GM10248 (cell line): ENCODE measurements at places on chromosomes 2 and 18.

- DNase-seq: no peak
These were observed 257.3 kb upstream of the RASGRP3 start for GRCh38 chr2:33219114-33219513.

DNA sequence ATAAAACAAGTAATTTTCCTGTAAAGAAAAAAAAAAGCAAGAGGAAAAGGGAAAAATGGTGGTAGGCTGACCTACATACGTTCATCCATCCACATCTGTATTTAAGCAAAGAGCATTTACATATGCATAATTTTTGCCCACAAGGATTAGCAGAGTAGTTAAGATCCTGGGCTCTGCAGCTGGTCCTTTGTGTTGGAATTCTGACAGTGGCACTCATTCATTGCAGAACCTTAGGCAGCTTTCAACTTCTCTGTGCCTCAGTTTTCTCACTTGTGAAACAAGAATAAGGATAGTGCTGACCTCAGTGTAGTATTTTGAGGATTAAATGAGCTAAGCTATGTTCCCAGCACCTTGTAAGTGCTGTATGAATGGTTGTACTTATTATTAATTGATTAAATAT, 211.3 kb downstream of the ARL4C start:
- DNase-seq: no peak

GRCh38 chr2:36277146-36277808, 78.3 kb upstream of the CRIM1 start:
- no peak for DNase-seq

DNA sequence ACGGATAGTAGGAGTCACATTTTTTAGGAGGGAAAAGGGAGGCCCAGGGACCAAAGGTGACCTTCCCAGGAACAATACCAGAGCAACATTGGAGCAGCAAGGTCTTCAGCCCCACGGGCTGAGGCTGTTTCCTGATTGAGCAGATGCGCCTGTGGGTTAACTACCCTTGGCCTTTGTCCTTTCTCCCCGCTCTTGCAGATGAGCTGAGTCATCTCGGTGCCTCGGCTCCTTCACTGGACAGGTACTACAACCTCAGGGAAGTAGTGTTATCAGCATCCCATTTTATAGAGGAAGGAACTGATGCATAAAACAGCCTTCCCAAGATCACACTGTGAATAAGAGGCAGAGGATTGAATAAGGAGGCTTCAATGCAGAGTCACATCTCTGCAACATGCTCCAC, 43.5 kb downstream of the DHRS9 start:
- no peak for DNase-seq

DNA sequence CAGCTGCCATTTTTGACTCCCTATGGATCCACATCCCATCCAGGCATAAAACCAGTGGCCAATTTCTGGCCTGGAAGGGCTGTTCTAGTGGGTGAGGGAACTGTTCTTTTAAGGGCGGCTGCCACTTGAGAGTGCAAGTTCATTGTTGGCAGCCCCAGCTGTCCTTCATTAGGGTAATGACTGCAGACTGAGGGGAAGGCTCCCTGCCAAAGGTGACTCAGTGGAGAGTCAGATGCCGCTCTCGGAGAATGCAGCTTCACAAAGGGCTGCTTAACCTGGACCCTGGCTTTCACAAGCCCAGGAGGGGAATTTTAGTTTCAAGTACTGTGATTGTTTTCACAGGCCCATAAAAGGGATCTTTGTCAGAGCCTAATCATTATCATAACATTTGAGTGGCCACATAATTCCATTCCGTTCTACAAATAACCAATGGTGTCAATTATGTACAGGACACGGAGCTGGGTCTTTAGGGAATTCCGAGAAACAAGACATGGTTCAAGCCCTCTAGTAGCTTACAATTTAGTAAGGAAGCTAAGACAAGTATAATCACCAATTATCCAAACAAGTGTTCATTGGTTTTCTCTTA, 235.7 kb downstream of the CDCA7 start:
- DNase-seq: no peak

DNA sequence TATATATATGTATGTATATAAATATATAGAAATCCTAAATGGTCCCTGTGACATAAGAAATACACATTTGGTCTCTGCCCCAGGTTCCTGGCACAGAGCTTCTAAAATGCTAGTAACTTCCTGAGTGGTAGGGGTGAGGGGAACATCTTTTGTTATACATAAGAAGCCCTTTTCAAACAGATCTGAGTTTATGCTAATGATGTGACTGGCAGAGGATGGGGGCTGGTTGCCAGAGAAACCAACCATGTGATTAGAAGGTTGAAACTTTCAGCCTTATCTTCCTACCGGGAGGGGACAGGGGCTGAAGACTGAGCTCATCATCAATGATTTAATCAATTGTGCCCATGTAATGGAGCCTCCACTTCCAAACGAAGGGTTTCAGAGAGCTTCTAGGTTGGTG, 16.3 kb downstream of the MFSD2B start:
- no peak for DNase-seq

- DNase-seq: no peak
These were observed 22.0 kb downstream of the STARD6 start for GRCh38 chr18:54335638-54336173.

GRCh38 chr2:41724465-41724864, 323.4 kb upstream of the PKDCC start:
- DNase-seq: no peak

DNA sequence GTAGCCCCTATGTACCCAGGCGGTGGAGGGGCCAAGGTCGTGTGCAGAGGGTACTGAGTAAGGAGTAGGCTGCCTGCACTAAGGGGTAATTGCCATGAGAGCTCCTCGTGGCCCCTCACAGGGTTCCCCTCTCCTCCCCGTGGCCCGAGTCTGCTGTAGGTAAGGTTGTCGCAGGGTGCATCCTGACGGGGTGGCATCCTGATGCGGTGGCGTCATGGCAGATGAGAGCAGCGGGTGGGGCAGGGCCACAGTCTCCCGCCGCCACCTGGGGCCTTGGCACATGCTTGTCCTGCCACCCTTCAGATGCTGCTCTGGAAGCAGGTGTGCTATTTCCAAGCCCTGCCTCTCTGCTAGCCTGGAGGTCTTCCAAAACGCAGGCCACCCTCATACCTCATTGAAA, 89.7 kb downstream of the EIPR1 start:
- no peak for DNase-seq

- no peak for DNase-seq
These were observed 198.5 kb downstream of the FHOD3 start for GRCh38 chr18:36496022-36496421.

DNA sequence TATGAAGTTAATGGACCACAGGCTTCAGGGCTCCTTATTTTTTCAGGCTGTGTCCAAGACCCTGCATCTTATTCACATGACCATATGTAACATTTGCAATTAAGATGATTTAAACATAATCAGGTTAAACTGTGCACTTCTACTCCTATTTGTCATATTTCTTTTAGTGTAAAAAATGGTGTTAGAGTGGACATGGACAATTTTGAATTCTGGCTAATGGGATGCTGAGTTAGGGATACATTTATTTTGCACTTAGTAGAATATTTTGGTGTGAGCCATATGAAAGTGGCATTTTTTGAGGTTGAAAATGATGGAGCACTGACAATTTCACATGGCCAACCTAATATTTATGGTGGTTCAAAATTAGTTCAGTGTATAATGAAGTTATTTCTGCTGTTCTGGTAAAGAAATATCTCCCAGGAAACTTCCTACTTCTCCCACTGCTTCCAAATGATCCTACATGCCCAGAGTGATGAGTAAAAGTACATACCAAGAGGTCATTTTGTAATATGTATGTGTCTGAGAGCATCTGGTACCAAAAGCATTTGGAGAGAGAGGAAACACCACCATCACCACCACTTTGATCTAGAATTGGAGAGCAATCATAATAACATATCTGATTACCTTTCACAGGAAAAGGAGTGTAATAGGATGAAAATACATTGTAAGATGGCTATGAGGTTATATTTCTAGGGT, 36.0 kb downstream of the GULP1 start:
- no peak for DNase-seq

- no peak for DNase-seq
These were observed 49.2 kb downstream of the CELF4 start for GRCh38 chr18:37516361-37516853.

- DNase-seq: no peak
These were observed 462.5 kb upstream of the HS6ST1 start for GRCh38 chr2:128781166-128781565.

GRCh38 chr2:43171789-43172188, 54.6 kb downstream of the ZFP36L2 start:
- no peak for DNase-seq

GRCh38 chr2:10415048-10415447, 33.1 kb downstream of the ODC1 start:
- no peak for DNase-seq

GRCh38 chr2:79138385-79138784, 18.1 kb downstream of the REG1A start:
- no peak for DNase-seq

- peak; percentile 87 for DNase-seq
These were observed 12.7 kb upstream of the DUSP2 start for GRCh38 chr2:96157649-96158553.

GRCh38 chr18:54802178-54802577, 26.1 kb upstream of the RAB27B start:
- no peak for DNase-seq

- DNase-seq: no peak
These were observed 59.0 kb downstream of the GLI2 start for GRCh38 chr2:120794716-120795115.

- DNase-seq: no peak
These were observed 218.3 kb downstream of the PTGR3 start for GRCh38 chr18:74990563-74991081.

GRCh38 chr18:52824126-52824525, 484.1 kb downstream of the DCC start:
- no peak for DNase-seq

GRCh38 chr2:240922982-240923537, 16.9 kb downstream of the CROCC2 start:
- DNase-seq: no peak

- DNase-seq: no peak
These were observed 57.1 kb upstream of the PAX3 start for GRCh38 chr2:222355860-222356259.

- DNase-seq: no peak
These were observed 30.0 kb upstream of the SLC3A1 start for GRCh38 chr2:44245083-44245861.

- DNase-seq: no peak
These were observed 107.1 kb downstream of the CSRNP3 start for GRCh38 chr2:165576409-165577154.

DNA sequence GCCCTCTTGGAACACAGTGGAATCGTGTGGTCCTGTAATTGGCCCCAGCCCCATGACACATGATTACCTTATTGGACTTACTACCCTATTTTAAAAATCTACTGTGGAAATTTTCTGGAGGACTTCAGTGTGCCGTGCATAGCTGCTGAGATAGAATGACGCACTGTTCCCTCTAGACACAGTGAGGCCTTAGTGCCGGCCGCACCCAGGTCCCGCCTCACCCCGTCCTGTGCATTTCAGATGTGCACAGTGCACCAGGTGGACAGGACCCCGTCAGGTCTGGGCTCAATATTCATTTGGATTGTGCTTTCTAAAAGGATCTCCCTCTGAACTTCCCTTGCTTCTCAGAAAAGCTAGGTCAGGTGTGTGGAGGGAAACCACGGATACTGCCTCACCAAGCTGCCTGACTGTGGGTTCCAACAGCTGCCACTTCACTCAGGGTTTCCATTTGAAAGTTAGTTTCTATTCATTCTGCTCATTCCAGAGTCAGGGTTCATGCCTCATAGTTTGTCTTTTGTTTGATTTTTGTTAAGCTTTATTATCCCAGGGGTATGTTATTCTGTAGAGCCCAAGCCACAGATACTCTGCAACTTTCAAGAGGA, 155.8 kb downstream of the PTGR3 start:
- no peak for DNase-seq

- peak; percentile 15 for DNase-seq
These were observed 670.7 kb downstream of the ERBB4 start for GRCh38 chr2:211867845-211868451.

DNA sequence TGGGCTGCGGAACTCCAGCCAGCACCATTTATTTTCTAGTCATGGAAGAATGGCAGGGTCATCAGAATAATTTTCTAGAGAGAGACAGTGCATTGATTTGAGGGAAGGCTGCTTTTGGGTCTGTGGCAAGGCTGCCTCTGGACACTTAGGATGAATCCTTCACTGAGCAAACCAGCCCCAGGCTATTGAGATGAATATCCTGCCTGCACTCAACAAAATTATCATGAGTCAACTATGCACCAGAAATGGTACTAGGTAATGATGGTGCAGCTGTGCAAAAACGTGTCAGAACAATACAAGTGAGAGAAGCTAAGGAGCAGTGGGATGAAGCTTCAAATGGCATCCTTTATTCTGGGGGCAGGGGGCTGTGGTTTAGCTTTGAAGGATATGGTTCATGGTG, 115.8 kb downstream of the SPHKAP start:
- DNase-seq: no peak

GRCh38 chr18:58338961-58339592, 289.8 kb downstream of the ALPK2 start:
- DNase-seq: no peak

- DNase-seq: no peak
These were observed 52.1 kb downstream of the FMNL2 start for GRCh38 chr2:152387041-152387440.

GRCh38 chr18:50473881-50474280, 86.0 kb upstream of the MAPK4 start:
- no peak for DNase-seq

- DNase-seq: no peak
These were observed 96.5 kb upstream of the SERTAD2 start for GRCh38 chr2:64750001-64750816.

GRCh38 chr18:55136864-55137263, 177.6 kb upstream of the CCDC68 start:
- DNase-seq: no peak

DNA sequence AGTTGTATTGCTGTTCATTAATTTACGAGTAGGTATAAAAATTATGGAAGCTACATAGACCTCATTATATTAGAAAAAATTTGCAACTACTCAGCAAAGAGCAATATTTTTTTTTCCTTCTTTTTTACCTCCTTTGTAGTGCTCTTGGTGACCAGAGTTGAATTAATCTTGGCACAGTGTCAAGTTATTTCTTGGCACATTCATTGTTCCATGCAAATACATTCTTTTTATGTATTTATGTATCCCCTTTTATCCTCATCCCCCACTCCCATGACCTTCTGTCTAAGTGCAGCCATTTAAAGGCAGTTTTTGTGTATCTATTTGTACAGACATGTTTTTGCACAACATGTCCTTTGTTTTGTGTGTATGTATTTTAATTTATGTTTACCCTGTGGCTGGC, 224.5 kb downstream of the CCDC102B start:
- no peak for DNase-seq

GRCh38 chr18:7521226-7521856, 45.8 kb upstream of the PTPRM start:
- DNase-seq: no peak

DNA sequence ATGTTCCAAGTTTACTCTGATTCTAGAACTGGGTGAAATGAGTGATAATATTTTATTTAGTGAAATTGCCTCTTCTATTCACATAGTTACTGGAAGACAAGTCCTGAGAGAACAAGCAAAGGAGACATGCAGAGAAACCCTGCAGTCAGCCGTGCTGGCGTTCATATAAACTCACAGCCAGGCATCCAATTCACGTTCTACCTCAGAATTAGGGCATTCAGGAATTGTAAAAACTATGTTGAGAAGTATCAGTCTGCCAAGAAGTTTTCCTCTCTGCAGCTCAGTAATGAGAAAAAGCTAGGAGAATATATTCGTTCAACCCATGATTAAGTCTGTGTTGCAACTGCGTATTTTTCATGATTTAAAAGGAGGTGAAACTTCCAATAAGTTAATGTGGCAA, 156.2 kb upstream of the DSEL start:
- no peak for DNase-seq
